ENCODE measurements at places on chromosomes 7 and 10.

- no peak for DNase-seq
These were observed 5.1 kb downstream of the MTURN start for GRCh38 chr7:30139836-30140384.

DNA sequence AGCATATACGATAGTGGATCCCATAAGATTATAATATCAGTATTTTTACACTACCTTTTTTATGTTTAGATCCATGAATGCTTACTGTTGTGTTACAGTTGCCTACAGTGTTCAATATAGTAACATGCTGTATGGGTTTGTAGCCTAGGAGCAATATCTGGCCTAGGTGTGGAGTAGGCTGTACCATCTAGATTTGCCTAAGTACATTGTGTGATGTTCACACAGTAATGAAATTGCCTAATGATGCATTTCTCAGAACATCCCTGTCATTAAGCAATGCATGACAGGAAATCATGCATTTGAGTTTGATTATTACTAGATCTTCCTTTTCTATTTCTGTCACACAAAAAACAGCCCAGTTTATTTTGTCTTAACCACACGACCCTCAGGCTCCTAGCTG lies 14.5 kb downstream of the CBX3 start:
- no peak for DNase-seq

- peak; percentile 65 for DNase-seq
These were observed 44.6 kb upstream of the DLG5 start for GRCh38 chr10:77970869-77971803.

- DNase-seq: no peak
These were observed 645 bp upstream of the COPG2 start for GRCh38 chr7:130669085-130669700.

DNA sequence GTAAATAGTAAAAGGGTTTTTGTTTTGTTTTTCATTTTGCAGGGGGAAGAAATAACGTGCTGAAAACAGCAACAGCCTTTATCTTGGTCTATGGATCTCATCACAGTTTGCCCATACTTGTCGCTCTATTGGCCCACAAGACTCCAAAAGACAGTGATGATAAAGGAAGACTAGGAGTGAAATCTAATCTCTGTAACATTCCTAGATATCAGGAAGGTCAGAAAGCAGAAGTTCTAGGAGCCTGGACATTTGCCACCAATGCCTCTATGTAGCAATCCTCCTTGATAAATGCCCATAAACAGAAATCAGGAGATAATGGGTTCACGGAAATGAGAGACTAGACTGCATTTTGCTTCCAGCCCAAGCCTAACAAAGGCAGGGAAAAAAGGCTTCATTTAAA lies 8.9 kb downstream of the CUBN start:
- DNase-seq: no peak

- DNase-seq: no peak
These were observed 12.7 kb downstream of the TMEM120A start for GRCh38 chr7:75981453-75982305.

DNA sequence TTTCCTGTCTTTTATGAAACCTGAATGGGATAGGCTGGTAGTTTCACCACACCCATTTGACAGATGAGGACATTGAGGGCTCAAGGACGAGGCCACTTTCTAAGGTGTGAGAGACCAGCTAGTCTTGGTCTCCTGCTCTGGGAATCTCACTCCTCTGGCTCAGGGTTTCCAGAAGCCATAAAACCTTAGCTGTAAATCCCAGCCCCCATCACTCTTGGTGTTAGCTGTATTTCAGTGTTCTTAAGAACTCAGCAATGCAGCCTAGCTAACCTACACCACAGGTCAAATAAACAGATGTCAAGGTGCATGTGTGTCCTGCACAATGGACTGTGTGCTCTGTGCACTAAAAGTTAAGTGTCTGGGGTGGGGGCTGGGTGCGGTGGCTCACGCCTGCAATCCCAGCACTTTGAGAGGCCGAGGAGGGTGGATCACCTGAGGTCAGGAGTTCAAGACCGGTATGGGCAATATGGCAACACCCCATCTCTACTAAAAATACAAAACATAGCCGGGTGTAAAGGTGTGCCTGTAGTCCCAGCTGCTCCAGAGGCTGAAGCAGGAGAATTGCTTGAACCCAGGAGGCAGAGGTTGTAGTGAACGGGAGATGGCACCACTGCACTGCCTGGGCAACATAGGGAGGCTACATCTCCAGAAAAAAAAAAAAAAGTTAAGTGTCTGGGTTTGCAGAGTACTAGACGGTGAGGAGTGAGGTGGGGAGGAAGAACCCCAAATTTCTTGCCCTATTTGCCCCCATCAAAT lies 567 bp upstream of the EPO start:
- no peak for DNase-seq

DNA sequence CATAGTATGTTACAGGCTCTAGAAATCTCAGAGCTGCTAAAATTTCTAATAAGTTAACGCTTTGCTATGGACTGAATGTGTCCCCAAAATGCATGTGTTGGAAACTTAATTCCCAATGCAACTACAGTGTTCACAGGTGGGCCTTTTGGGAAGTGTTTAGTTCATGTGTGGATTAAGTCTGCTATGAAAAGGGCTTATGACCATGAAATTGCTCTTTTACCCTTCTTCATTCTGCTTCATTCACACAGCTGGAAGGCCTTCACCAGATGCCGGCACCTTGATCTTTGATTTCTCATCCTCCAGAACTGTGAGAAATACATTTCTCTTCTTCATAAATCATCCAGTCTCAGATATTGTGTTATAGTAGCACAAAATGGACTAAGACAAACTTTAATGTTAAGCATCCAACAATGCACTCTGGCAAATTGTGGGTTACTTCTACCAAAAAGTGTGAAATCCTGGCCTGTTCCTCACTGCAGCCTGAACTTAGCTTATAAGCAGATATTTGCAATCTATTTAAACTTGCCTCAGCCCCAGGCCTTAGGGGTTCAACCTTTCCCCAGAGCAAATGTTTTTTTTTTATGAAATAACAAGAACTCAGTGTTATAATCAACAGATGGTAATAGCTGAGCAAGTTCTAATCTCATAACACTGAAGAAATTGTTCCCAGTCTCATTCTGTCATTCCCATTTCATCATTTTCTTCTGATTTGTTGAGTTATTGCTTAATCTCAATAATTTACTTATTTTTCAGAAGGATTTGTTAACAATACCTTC lies 523.6 kb downstream of the KIF20B start:
- DNase-seq: no peak

DNA sequence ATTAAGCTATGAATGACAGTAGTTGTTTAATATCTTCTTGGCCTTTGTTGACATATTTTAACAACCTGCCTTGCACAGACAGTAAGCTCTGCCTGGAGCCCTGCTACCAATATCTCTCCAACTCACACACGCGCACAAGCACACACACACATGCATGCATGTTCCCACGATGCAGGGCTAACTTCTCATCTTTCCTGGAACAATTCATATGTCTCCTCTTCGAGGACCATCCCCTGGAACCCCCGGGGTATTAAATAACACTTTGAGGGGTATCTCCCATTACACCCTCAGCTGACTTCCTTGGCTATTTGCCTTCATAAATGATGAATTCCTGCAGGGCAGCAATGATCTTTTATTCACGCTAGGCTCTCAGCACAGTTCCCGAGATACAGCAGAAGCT lies 258.0 kb downstream of the TRIL start:
- DNase-seq: no peak

GRCh38 chr10:93488956-93489528 lies 6.9 kb upstream of the MYOF start:
- no peak for DNase-seq

GRCh38 chr10:84184517-84184916 lies 9.8 kb upstream of the CDHR1 start:
- no peak for DNase-seq

- no peak for DNase-seq
These were observed 556.1 kb downstream of the KCNMA1 start for GRCh38 chr10:77081481-77081891.

GRCh38 chr10:88330174-88330573 lies 252.9 kb downstream of the RNLS start:
- DNase-seq: no peak

GRCh38 chr7:143361552-143362130 lies 872 bp downstream of the FAM131B start:
- DNase-seq: no peak

- peak; percentile 5 for DNase-seq
These were observed 33.5 kb upstream of the RET start for GRCh38 chr10:43043342-43043772.

- no peak for DNase-seq
These were observed 98.7 kb downstream of the POLL start for GRCh38 chr10:101489355-101489754.

- no peak for DNase-seq
These were observed 215.0 kb upstream of the DKK1 start for GRCh38 chr10:52099026-52099600.

DNA sequence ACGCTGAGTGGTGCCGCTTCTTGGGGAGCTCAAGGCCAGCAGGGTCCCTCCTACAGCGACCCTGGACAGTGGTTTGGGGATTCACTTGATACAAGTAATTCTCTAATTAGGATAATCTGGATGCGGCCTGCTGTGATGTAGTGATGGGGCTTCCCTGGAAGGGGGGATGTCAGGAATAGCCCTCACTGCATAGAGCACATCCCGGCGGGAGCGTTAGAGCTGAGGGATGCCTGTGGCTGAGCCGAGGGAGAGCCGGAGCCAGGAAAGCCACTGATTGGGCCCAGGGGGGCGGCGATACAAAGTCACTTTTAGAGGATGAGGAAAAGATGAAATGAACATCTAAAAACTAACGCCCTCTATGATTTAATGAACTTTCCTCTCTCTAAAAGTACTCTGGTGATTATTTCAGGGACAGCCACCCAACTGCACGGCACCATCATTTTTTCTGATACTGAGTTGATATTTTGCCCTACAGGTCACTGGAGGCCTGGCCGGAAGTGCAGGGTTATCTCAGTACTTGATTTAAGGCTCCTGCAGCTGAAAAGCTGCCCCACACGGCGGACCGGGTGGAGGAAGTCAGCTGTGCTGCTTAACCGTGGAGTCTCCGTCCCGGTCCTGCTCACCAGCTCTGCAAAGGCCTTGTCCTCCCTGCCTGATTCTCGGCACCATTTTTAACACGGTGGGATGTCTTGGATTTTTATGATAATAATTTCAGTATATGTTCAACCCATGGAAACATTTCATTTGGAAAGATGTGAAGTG lies 518.8 kb downstream of the DNAJB6 start:
- no peak for DNase-seq

DNA sequence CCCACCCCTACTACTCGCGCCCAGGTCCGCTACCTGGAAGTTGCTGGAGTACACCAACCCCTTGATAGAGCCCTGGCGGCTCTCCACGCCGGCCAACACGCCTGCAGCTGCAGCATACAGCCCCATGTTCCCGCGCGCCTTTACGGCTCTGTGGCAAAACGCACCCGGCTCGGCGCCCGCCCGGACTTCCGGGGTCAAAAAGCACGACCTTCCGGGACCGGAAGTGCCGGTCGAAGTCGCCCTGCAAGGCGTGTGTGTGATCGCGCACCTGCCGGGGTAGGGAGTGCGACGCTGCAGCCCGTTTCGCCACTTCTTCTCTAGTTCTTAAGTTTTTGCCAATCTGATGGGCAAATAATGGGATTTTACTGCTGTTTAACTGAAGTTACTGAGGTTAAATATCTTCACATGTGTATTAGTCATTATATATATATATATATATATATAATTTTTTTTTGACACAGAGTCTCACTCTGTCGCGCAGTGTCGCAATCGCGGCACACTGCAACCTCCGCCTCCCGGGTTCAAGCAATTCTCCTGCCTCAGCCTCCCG lies at the start of gene NSUN5:
Gene NSUN5, minus strand, starts transcription at position 162 of the 550 bp plus-strand sequence. Its CDS starts 36 bp downstream, at position 126.
- DNase-seq: peak; percentile 87

- DNase-seq: no peak
These were observed 889 bp upstream of the GPR15LG start for GRCh38 chr10:84172467-84173356.

- DNase-seq: no peak
These were observed 1.9 kb downstream of the APBB1IP start for GRCh38 chr10:26440088-26440470.

GRCh38 chr10:31876652-31877352 lies 51.8 kb downstream of the ARHGAP12 start:
- DNase-seq: no peak

DNA sequence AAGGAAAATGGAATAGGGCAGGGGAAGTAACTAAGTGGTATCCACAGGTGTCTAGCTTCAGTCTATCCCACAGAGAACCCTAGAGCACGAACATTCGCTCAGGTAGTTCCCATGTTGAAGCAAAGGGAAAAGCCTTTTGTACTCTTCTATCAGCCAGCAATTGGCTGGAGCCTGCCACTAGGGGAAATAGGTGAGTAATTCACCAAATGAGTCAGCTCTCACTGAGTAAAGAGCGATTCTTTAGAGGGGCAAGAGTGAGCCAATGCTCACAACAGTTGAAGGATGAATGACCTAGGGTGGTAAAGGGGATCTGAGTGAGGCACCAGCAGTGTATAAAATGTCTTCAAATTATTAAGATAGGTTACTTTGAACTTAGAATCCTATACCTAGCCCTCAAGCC lies 94.1 kb upstream of the ZNF800 start:
- no peak for DNase-seq

DNA sequence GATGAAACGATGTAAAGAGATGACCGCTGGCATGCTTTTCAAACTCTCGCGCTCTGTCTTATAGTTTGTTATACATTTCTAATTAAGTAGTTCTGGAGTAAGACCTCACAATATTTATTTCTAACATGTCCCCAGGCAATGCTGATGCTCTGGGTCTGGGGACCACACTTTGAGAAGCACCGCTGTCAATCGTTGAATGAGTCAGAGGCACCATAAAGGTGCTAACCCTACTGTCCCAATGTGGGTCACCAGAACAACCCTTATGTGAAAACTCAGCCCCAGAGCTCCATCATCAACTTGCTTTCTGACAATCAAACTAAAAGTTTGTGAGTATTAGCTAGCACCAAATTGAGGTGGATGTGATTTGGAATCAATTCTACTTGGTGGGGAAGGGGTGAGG lies 284.1 kb upstream of the PRKCQ start:
- no peak for DNase-seq

DNA sequence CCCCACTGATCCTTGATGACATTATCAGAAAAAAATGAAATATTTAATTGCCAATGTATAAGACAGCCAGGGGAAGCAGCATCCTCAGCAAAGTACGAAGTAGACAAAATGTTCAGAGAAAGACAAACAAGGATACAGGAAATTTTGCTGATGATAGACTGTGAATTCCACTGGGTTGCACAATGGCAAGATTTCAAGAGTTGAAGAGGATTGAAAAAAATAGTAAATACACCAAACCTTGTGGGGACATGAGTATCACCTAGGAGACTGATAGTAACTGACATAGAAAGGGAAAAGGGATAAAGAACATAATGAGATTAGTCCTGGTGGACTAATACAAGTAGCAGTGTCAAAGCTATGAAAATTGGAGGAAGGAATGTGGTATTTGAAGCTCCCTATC lies 16.5 kb downstream of the CNOT4 start:
- no peak for DNase-seq

- DNase-seq: no peak
These were observed 596.8 kb downstream of the PTPRN2 start for GRCh38 chr7:157990881-157991250.

GRCh38 chr10:132109341-132110110 lies 43.8 kb downstream of the JAKMIP3 start:
- peak; percentile 33 for DNase-seq

- no peak for DNase-seq
These were observed 68.9 kb downstream of the CDK6 start for GRCh38 chr7:92767437-92767836.

All from breast epithelium (tissue), 4 donors.